GM20000 (cell line): ENCODE measurements at places on chromosomes 5 and 9.

DNA sequence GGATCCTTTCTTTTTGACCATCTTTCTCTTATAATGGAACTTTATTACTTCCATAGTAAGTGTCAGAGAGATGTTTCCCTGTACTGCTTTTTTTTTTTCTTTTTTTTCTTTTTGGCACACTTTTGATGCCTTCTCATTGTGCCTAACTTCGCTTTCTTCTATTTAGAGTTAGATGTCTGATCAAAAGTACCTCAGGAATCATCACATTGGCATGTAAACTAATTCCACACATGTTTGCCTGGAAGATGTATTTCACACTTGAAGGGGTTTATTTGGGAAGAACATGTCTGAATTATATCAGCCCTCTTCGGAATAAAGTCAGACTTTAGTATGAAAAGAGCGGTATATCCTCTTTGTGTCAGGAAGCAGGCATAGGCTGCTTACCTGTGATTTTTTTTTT, 35.1 kb downstream of the SMARCA2 start:
- no peak for DNase-seq

DNA sequence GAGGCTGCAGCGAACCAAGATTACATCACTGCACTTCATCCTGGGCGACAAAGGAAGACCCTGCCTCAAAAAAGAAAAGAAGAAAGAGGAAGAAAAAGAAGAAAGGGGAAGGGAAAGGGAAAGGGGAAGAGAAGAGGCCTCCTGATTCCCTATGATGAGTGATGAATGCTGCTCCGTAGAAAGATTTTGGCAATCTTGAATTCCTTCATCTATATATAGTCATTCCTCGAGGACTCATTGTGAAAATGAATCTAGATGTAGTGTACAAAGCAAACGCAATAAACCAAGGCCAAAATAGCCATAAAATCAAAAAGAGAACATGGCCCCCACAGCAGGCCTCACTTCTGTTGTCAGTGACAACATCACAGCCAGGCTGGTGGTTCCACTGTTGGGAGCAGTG, 218.0 kb downstream of the DCP2 start:
- DNase-seq: no peak

- DNase-seq: no peak
Observed at GRCh38 chr5:56876327-56876726, 33.1 kb upstream of the SETD9 start.

DNA sequence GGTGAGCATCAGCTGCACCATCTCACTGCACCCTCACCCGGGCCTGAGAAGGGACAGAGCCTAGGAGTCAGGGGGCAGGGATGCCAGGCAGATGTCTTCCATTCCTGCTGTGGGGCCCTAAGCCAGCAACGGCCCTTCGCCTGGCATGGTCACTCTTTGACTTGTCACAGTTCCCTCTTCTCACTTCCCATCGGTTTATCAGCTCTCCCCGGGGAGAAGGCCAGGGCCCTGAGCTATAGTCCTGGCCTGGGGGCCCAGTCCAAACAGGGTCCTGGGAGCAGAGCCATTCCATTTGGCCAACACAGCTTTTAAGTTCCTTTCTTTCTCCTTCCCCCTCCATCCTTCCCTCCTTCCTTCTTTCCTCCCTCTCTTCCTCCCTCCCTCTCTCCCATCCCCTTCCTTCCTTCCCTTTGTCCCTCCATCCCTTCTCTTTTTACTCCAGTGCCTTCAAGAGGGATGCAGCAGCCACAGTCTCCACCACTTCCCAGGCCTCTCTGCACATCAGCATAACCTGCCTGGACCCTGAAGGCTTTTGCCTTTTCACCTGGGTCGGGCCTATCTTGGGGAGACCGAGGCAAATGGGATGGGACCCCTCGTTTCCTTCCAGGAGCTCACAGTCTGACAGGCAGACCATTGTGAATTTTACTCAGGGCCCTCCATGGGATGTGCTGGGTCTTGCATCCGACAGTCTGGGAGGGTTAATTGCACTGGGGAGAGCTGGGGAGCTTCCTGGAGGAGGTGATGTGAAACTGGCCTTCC, 4.2 kb downstream of the COL5A1 start:
- DNase-seq: no peak

DNA sequence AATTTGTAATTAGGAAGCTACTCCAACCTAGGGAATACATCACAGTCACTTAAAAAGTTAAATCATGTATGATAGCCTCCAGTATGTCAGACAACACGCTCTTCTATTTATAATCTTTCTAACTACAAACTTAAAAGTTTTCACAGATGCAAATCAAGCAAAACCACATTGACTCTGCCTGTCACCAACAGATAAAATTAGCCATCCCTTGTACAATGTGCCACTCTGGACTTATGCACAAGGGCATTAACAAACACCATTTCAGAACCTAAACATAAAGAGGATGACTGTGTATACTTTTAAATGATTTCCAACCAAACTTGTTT, 14.7 kb downstream of the ERP44 start:
- DNase-seq: no peak

DNA sequence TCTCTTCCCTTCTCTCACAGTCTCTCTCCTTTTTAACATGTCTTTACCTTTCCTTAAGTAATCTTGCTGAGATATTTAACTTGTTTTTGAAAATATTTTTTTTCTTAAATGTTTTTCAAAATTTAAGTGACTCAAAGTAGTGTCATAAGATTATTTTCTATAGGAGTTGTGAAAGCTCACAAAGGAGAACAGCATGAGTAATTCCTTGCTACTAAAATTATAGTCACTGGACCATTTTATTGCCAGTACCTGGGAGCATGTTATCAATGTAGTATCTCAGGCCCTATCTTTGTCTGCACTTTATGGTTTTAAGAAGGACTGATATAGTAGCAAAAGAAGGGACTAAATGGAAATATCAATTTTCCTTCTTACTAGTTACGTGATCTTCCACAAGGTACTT, 181.9 kb downstream of the TMEM232 start:
- DNase-seq: no peak

- peak; percentile 41 for DNase-seq
Observed at GRCh38 chr5:78483809-78484521, 123.5 kb downstream of the SCAMP1 start.

GRCh38 chr5:133618141-133618540, 5.8 kb upstream of the FSTL4 start:
- DNase-seq: no peak

- DNase-seq: no peak
Observed at GRCh38 chr9:79682076-79682736, 110.4 kb downstream of the TLE4 start.

GRCh38 chr5:172280929-172281328, 2.6 kb downstream of the UBTD2 start:
- DNase-seq: no peak

DNA sequence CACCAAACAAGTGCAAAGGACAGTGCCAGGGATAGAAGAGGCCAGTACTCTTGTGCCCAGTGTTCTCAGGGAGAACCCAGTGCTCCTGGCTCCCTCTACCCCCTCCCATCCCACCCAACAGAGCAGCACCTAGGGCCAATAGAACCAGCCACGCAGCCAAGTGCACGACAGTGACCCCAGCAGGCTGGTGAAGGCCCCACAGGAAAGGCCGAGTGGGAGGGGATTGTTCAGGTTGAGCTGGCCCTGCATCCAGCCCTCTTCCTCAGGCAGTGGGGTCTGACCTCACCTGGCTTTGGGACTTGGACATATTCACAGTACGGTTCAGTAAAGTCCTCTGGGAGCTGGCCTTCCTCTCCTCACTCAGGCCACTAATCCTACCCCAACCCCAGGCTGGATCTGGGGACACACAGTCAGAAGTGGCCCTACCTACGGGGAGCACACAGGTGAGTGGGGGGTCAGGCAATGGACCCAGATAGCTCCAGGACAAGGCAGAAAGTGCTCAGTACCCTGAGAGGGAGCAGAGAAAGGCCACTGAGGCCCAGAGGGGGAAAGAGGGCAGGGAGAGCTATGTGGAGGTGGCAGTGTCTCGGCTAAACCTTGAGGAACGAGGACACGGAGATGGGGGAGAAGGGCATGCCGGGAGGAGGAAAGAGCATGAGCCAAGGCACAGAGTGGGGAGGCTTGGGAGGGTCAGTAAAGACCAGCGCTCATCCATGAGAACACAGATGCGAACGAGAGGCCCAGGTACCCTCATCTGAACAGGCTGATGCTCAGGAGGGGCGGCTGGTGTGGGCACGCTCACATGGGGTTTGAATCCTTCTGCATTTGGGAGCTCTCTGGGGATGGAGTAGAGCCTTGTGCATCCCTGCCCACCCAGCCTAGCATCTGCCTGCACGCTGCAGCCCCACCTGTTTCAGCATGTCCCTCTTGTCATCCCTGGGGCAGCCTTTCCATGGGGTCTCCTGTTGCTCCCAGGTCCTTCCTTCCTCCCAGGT, 25.6 kb downstream of the POLR1E start:
- DNase-seq: peak; percentile 39

DNA sequence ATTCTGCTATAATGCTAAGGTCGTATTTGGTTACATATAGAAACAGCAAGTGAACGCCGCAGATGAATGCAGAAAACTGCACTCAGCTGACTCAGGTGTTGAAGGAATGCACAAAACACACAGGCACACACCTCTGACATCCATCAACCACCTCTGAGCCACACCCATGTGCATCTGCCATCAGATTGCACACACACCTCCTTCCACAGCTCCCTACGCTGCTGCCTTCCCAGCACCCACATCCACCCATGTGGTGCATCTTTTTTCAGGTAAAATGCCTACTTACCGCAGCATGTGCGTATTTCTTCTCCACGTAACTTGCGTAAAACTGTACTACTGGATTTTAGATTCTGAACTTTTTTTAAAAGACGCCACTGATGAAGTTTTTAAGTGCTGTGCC, 7.1 kb downstream of the STK10 start:
- DNase-seq: no peak

GRCh38 chr5:32565145-32565544, 20.2 kb upstream of the SUB1 start:
- DNase-seq: no peak

GRCh38 chr9:6667633-6668280, 22.2 kb upstream of the GLDC start:
- peak; percentile 44 for DNase-seq

GRCh38 chr5:112914584-112914983, 7.4 kb downstream of the REEP5 start:
- DNase-seq: no peak

GRCh38 chr9:129550199-129550839, 70.6 kb downstream of the C9orf50 start:
- peak; percentile 23 for DNase-seq

DNA sequence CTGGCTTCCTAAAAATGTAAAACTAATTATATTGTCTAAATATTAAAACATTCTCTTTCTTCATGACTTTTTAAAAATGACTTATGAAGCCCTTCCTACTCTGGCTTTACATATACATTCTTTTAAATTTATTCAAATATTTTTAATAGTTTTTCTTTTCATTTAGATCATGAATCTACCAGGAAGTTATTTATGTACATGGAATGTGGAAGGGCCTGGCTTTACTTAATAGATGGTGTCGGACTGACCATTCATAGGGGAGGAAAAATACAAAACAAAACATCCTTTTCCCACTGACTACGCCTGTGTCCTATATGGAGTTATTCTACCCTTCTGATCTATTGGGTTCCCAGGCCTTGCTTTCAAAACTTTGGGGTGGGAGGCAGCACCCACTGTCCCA, 129.8 kb downstream of the MACROH2A1 start:
- no peak for DNase-seq

DNA sequence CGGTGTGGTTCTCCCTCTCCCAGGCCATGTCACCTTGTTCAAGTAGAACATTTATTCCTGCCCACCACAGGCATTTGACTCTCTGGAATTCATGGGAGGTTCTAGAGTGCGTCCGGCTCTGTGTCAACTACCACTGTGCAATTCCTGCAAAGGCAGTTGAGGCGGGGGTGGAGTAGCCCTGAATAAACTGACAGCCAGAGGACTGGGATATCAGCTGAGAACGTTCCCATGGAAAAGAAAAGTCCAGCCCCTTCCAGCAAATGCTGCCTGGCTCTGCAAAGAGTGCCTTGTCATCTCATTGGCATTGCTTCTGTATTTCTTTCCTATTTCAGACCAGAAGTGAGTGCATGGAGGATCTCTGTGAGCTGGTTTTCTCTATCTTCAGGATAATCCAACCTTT, 18.9 kb upstream of the MEGF9 start:
- no peak for DNase-seq

DNA sequence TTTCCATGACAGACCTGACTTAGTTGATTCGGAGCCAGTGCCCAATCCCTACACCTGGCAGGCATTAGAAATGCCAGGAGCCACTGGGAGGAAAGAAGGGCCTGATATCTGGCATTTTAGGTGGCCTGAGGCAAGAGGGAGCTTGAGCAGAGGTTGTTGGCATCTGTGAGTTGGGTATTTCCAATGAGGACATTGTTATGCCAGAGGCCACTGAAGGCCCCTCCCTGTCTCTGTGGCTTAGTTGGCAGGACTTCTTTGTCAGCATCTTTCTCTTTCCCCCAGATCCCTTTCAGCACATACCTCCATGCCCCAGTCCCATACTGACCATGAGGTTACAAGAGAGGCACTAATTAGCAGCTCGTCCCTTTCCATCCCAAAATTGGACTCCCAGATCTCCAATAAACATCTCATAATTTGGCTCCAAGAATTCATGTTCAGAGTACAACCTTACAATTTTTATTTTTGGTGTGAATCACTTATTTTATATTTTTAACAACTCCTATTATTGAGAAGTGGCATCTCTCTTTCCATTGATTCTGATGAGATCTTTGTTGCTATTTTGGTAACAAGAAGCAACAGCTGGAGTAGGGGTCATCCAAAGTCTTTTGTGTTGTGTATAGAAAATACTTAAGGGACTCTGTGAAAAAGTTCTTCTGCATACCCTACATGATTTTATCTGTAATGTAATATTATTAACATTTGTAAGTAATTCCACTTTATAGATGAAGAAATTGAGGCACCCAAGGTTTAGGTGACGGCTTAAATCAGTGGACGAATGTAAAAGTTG, 68.6 kb upstream of the MAP3K1 start:
- no peak for DNase-seq

GRCh38 chr9:80040457-80040856, 468.7 kb downstream of the TLE4 start:
- no peak for DNase-seq

DNA sequence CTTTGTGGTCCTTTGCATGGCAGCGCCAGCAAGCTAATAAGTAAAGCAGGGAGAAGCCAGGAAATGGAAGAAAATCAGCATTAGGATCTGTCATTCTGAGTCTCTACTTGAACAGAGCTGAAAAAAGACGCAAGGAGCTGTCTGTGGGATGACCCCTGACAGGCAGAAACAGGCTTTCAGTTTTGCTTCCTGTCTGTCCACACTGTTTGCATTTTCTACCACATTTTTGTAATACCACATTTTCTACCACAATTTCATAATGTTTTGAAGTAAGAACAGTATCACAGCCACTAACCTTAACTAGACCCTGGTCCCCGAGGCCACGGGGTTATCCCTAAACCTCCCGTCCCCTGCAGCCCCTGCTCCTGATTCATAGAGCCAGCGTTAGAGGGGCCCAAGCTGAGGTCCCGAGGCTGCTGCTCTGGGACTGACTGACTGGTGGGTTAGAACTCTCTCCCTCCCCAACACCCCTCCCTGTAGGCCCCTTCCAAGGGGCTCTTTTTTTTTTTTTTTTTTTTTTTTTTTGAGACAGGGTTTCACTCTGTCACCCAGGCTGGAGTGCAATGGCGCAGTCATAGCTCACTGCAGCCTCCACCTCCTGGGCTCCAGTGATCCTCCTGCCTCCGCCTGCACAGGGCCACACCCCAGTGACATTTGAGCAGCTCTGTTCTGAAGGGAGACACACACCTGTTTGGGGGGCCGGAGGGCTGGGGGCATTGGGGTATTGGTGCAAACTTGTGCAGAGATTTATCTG, 4.0 kb upstream of the CLIC3 start:
- peak; percentile 91 for DNase-seq
